ENCODE measurements at places on chromosomes 6 and 20.

DNA sequence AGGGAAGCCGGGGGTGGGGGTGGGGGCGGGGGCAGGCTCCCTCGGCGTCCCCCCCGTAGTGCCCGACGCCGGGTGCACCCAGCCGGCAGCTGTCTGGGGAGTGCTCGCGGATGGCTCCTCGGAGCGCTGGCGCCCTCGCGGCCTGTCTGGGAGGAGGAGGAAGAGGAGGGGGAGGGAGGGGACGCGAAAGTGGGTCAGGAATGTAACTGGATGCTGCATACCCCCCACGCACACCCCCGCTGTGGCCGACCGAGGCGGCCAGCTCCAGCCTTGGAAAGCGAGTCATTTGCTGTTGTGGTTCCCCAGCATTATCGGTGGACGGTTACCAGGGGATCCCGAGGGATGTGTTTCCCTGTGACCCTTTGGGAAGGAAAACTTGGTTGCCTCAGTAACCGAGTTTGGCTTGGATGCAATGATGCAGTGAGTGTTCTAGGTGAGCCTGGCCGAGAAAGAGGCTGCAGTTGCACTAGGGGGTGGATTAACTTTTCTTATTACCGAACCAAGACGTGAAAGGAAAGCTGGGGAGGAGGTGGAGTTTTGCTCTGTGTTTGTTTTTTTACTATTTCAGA is 55.2 kb upstream of the RREB1 start:
- DNase-seq = no peak

- no peak for DNase-seq
These were observed 457.2 kb downstream of the KIF16B start for GRCh38 chr20:16115911-16116552.

- DNase-seq = no peak
These were observed 54.6 kb downstream of the LYRM4 start for GRCh38 chr6:5205877-5206850.

- no peak for DNase-seq
These were observed 9.2 kb upstream of the CGA start for GRCh38 chr6:87103977-87104601.

- DNase-seq = no peak
These were observed 37.4 kb downstream of the FYN start for GRCh38 chr6:111835807-111836206.

GRCh38 chr20:63748070-63748933 is 8.7 kb downstream of the SLC2A4RG start:
- DNase-seq = no peak

- no peak for DNase-seq
These were observed 104.3 kb downstream of the EDN3 start for GRCh38 chr20:59404749-59405148.

- DNase-seq = no peak
These were observed 85.4 kb upstream of the GPR6 start for GRCh38 chr6:109892451-109893435.

DNA sequence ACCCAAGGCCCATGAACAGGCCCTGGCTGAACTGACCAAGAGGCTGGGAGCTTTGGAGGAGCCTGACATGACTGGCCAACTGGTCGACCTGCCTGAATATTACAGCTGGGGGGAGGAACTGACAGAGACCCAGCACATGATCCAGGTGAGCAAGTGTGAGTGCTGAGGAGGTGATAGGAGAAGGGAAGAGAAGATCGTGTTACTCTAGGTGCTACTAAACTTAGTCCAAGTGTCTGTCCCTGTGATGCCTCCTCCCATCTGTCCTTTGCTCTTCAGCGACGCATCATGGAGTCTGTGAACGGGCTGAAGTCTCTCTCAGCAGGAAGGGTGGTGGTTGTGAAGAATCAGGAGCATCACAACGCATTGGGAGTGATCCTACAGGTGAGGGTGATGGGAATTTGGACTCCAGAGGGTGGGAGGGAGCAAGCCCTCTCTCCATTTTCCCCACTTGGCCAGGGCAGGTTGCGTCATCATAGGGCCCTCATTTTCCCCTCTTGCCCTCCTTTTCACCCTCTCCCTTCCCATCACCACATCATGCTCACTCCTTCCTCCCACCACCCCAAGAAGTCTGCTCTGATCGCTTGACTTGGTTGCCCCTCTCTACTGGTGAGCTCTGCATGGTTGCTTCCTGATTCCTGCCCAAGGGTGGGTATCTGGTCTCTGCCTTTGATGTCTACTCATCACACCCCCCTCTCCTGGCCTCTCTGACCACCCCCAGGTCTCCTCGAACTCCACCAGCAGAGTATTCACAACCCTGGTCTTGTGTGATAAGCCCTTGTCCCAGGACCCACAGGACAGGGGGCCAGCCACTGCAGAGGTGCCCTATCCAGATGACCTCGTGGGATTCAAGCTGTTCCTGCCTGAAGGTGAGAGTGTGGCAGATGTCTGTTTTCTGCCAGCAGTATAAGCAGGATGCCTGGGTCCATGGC is 4.7 kb downstream of the DXO start:
- no peak for DNase-seq
